Cerebellum (tissue), 4 donors: ENCODE measurements at places on chromosomes 5 and 9. TPM values are rescaled to one million over a fixed set of nuclear protein-coding genes. Genes with fewer than 3 reads are reported as not detected.

The FIBCD1 gene
- total RNA-seq, result 4.1 TPM

The TTLL11 gene
- 22.1 TPM for total RNA-seq

The TMEM167A gene
- total RNA-seq, result 90.5 TPM

GRCh38 chr9:16681652-16681987 lies 188.8 kb downstream of the BNC2 start:
- no peak for DNase-seq

DNA sequence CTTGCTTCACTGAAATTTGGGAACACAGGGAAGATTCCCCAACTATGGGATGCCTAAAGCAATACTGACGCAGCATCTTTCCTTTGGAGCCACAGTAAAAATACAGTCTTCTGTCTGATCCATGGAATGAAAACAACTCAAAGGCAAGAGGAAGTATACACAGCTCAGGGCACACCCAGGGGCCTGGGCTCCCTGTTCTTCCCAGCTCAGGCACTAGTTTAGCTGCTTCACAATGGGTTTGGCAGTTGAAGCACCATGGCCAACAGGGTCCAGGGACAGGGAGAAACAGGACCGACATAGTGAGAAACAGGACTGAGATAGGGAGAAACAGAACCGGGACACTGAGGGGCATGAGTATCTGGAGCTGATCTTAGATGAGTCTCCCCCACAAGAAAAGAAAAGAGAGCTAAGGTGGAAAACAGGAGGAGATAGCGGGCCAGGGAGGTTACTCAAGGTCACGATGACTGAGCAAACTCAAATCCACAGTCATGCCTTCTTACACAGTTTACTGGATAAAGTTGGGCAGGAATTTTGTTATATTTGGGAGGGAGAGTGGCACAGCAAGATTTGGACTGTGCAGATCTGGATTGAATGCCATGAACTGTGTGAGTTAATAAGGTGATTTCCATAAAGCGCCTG lies 198.8 kb downstream of the SMARCA2 start:
- no peak for DNase-seq

GRCh38 chr9:4762108-4762885 lies 21.3 kb upstream of the AK3 start:
- DNase-seq, result peak; percentile 76

DNA sequence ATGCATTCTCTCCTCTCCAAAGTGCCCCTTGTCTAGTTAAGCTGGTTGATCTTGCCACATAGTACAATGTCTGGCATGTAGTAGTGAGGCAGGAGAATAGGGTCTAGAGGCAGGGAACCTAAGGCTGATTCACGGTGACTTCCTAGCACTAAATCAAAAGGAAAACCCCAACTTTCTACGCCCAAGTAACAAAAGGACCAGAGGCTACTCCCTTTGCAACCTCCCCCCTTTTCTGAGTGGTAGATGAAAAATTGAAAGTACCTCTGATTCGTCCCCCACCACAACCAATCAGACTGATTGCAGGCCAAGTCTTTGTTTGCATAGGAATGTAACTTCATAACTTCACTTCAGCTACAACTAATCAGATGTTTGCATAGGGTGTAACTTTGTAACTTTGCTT lies 278.8 kb downstream of the PSAT1 start:
- DNase-seq, result no peak

DNA sequence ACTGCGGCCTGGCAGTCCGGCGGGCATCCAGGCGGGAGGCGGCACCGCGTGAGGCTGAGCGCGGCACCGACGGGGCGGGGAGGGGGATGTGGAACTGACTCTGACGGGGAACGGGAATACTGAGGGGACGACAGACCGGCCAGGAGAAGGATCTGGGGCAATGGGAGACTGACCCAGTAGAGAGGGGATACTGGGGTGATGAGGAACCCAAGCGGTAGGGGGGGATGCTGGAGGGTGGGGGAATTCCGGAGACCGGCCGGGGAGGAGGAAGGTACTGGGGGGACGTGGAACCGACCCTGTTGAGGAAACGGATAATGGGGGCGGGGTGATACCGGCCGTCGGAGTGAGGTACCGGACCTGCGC lies 423 bp downstream of the IPPK start:
- no peak for DNase-seq

GRCh38 chr5:60196385-60197113 lies 303.0 kb upstream of the PDE4D start:
- no peak for DNase-seq
